RCC 7860 (cell line): ENCODE measurements at places on chromosomes 6 and 20.
A peak's percentile ranks its signal among the peaks of the same experiment; 100 is the strongest.

- no peak for DNase-seq
Observed at GRCh38 chr20:25058051-25058846, at the start of gene ACSS1. Gene ACSS1, minus strand, starts transcription at chr20:25058139. Its CDS starts 37 bp downstream, at chr20:25058102.

GRCh38 chr20:51584116-51584515 is 41.6 kb upstream of the NFATC2 start:
- peak; percentile 32 for DNase-seq

- no peak for DNase-seq
Observed at GRCh38 chr6:166143011-166143410, 24.6 kb downstream of the TBXT start.

DNA sequence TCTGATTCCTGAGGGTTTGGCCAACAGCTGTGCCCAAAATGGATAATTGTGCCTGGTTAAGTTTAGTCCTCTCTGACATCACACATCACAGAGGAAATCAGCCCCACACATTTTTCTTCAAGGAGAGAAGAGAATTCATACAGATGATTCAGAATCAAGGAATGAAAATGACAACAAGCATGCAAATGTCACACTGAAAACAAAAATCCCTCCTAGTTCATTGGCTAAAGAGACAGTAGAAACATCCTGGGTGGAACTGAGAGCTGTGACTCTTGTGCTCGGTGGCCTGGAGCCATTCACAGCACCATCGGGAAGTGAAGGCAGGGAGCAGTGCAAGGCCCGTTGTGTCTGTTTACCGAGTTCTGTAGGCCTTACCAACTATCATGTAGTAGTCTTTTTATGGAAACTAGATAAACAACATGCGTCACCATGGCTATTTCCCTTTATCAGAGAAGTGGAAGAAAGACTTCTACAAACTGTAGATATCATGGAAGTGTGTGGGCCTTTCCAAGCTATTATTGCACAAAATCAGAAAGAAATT is 81.7 kb upstream of the TENT5A start:
- DNase-seq = peak; percentile 34

DNA sequence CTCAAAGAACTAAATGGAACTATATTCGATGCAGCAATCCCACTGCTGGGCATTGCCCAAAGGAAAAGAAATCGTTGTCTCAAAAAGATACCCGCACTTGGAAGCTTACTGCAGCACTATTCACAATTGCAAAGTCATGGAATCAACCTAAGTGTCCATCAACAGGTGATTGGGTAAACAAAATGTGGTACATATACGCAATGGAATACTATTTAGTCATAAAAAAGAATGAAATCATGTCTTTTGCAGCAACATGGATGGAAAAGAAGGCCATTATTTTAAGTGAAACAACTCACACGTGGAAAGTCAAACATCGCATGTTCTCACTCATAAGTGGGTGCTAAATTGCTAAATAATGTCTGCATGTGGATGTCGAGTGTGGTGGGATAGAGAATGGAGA is 70.9 kb upstream of the MPC1 start:
- no peak for DNase-seq

DNA sequence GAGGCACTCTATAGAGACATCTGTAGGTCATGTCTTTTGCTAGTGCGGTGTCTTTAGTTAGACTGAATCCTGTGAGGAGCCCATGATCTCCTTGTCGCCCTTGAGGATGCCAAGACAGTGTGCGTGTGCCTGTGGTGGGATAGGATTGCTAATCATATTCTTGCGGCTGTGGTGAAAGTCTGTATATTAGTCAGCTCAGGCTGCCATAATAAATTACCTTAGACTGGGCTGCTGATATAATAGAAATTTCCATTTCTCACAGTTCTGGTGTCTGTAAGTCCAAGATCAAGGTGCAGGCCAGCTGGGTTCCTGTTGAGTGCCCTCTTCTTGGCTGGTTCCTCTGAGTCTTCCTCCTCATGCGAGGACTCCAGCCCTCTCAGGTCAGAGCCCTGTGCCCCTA is 141.2 kb downstream of the JARID2 start:
- DNase-seq = no peak

GRCh38 chr20:25065625-25066338 is 7.8 kb upstream of the ACSS1 start:
- no peak for DNase-seq

GRCh38 chr20:47972916-47973309 is 187.6 kb upstream of the SULF2 start:
- no peak for DNase-seq

DNA sequence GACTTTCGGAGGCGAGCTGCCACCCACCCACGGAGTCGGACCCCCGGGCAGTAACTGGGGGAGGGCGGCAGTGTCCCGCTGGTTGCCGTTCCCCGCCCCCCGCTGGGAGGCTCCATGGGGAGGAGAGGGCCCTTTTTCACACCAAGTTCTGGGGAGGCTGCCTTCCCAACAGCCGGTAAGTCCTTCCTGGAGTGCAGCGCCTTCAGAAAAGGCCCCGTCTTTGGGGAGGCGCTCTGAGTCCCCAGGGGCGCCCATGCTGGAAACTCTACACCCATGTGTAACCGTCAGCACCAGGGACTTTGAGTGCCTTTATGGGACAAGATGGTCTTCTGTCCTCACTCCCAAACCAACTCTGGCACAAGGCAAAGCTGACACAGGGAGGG is 430 bp upstream of the SOX18 start:
- no peak for DNase-seq

DNA sequence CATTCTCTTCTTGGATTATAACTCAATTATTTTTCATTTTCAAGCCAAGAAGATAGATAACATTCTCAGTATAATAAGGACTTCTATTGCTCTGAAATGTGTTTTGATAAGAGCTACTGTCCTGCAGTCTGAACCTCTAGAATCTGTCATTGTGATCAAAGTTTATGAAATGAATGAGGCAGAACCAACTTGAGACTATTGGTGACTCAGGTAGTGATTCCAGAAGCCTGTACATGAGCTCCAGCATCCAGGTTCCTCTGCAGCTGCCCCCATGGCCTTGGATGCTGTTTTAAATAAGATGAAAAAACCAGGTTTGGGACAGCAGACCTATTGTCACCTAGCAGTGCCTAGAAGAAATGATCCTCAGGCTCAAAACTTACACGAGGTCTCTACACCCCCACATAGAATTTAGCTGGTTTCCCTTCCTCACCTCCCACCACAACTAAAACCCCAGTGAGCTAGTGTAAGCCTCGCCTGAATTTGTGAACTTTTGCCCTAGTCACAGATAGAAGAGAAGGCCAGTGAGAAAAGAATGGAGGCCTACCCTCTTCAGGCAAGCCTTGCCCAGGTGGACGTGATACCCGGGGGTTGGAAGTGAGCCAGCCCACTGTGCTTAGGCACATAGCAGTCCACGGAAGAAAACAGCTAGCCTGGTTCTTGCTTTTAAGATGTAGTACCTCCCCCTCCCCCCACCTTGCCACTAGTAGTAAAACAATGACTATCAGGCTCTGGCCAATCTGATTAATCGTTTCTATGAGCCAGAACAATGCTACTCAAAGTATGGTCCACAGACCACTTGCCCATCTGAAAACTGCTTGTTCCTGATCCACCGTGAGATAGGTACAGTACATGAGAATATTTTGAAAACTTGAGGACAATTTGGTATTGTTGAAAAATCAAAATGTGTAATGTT is 73.0 kb upstream of the SYNJ2 start:
- no peak for DNase-seq

- DNase-seq = peak; percentile 51
Observed at GRCh38 chr20:51930775-51931174, 128.5 kb upstream of the SALL4 start.

DNA sequence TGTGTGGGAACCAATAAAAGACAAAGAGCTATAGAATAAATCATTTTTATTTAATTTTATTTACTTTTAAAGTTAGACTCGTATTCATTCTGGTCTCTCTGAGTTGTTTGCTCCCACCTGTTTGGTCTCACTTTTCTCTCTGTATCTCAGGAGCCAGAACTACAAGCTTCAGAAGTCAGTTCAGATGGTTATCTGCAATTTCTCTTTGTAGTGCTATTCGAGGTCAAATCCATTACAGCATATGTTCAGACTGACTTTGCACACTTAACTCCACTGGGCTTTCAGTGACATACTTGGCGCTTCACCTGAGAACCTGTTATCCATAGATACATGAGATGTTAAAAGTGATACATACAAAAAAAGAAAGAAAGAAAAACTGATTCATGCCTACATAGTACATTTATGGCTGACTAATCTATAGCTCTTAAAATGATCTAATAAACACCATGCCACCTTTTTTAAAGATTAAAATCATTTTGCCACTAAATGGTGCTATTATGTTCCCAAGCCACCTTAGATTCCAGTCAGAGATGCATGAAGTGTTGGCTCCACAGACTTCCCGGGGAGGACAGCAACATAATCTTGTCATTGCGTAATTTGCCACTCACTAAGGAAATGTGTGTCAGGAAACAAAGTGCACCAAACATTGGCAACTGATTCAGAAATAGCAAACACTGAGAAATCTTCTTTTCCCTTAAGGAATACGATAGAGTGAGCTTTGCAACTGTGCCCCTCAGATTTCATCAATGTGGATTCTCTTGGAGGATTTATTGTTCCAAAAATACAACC is 396.7 kb downstream of the HACE1 start:
- no peak for DNase-seq

DNA sequence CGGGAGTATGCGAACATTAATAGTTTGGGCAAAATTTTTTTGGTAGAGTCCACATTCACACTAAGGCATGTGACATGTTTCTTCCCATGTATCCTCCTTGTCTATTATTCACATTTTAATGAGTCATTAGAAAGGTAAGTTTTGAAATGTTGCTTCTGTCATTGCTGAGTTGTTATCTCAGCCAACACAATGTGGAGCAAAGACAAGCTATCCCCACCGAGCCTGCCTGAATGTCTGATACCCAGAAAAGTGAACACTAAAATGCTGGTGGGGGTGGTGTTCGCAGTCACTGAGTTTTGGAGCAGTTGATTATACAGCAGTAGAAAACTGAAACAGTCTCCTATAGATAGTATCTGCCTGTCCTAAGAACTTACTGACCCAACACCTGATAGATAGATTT is 68.3 kb upstream of the ASF1A start:
- no peak for DNase-seq

GRCh38 chr20:50320005-50320900 is 129.6 kb downstream of the CEBPB start:
- no peak for DNase-seq

GRCh38 chr20:23129891-23130621 is 43.9 kb upstream of the CD93 start:
- no peak for DNase-seq

DNA sequence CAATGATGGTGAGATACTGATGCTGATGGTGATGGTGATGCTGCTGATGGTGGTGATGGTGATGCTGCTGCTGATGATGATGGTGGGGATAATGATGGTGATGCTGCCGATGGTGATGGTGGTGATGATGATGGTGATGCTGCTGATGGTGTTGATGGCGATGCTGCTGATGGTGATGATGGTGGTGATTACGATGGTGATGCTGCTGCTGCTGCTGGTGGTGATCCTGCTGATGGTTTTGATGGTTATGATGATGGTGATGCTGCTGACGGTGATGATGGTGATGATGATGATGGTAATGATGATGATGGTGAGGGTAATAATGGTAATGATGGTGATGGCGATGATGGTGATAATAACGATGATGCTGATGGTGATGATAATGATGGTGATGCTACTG is 50.0 kb downstream of the ARHGAP40 start:
- DNase-seq = no peak

DNA sequence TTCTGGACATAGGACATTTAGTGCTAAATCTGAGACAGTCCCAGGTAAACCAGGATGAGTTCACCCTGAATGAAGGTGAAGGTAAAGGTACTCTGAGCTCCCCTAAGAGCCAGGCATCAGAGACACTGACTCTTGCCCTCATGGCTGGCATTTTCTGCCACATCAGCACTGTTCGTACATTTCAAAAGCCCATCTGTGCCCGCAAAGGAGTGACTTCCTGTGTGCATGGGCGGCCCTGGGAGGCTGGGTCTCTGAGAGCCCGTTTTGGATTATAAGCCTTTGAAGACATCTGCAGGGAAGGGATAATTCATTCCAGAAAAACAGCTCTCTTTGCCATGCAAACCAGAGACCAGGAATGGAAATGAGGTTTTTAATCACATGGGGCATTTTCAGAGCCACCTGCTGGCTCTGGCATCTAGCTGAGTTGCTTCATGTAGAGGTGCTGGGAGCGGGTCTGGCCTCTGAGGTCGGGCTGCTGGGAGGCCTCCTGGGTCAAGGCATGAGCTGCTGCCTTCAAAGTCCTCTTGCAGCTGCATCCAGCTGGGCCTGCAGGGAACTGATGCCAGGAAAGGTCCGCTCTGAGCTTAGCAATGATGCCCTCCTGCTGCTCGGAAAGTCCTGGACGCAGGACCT is 348.3 kb downstream of the DHX35 start:
- no peak for DNase-seq

GRCh38 chr20:1297486-1297885 is 31.4 kb downstream of the SNPH start:
- no peak for DNase-seq

GRCh38 chr6:4010689-4011090 is 68.2 kb downstream of the FAM217A start:
- no peak for DNase-seq

- DNase-seq = no peak
Observed at GRCh38 chr20:59154317-59155013, 9.2 kb upstream of the ZNF831 start.

- DNase-seq = no peak
Observed at GRCh38 chr20:56978475-56978874, 288.0 kb downstream of the BMP7 start.

- no peak for DNase-seq
Observed at GRCh38 chr20:13813910-13814309, 29.1 kb downstream of the NDUFAF5 start.

DNA sequence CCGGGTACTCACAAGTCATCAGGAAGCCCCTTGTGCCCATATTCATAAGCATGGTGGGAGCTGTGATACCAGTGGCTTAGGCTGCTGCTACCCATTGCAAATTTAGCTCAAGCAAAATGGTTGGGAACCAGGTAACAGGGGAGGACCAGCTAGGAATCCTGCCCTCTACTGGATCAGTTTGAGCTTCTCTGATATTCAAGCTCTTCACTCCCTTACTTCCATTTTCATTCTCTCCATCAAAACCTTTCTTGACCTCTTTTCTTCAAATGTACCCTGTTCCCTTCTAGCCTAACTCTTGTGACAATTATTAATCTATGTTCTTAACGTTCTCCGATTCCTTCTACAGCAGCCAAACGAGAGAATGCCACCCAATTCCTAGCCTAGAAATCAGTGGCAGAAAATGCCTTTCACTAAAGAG is 9.7 kb downstream of the NOL7 start:
- DNase-seq = peak; percentile 7

DNA sequence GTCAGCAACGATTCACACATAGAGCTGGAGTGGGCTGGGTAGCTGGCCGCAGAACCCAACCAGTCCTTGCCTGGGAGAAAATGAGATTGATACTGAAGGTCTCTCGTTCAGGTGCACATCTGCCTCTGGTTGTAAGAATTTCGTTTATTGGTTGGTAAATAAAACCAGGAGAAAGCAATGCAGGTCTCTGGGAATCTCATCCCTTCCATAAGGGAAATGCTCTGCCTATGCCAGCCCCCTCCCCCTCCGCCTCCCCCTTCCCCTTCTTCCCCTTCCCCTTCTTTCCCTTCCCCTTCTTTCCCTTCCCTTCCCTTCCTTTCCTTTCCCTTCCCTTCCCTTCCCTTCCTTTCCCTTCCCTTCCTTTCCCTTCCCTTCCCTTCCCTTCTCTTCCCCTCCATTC is 107.3 kb downstream of the DTD1 start:
- no peak for DNase-seq

GRCh38 chr6:168243812-168244376 is 75.7 kb downstream of the DACT2 start:
- DNase-seq = no peak
